Amniotic stem cell (primary cell): ENCODE measurements at places on chromosomes 3 and 15.

DNA sequence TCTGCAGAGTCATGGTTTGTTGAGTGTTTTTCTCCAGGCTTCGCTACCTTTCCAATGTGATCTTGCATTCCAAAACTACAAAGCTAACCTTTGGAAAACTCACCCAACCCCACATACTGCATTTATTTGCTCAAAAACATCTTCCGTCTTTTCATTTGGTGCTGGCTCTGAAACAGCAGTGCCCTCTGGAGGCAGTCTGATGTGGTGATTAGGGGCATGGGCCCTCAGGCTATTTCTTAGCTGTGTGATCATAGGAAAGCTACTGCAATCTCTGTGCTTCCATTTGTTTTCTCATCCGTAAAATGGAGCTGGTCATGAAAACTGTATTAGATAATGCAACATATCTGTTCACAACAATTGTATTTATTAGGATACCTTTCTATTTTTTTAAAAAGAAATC, 47.0 kb downstream of the MTHFS start:
- no peak for DNase-seq

DNA sequence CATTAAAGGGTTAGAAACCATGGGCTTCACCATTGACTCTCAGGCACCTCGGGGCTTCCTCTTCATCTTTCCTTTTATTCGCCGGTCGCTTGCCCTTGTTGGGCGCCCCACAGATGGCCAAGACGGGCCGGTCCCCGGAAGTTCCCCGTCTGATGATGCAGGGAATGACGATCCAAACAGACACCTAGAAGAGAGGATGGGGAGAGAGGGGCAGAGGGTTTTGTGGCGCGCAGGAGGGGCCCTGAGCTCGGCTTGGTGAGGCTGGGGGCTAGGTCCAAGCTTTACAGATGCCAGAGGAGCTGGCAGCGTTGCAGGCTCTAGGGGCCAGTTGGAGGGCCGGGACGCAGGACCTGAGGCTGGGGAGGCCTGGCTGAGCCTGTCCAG, 532 bp upstream of the ESYT3 start:
- no peak for DNase-seq

GRCh38 chr3:39718674-39719595, 90.5 kb upstream of the MYRIP start:
- no peak for DNase-seq

DNA sequence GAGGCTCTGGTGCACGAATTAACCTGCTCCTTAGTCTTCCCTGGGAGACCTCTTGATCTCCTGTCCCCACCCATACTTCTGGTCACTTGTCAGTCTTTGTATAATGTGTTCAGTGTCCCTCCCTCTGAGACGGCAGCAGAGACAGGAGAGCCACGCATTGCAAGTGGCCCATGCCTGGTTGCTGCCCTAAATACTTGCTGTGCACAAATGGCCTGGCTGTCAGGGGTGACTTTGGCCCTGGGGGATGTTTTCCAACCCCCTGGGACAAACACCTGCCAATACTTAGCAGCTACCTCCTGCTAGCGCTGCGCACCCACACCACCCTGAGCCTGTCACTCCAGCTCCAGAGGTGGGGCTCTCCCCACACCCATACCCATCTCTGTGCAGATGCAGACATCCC, 17.2 kb downstream of the KLF13 start:
- DNase-seq, result no peak

- DNase-seq, result no peak
Measured at GRCh38 chr3:94693997-94694640, 631.3 kb downstream of the NSUN3 start.

DNA sequence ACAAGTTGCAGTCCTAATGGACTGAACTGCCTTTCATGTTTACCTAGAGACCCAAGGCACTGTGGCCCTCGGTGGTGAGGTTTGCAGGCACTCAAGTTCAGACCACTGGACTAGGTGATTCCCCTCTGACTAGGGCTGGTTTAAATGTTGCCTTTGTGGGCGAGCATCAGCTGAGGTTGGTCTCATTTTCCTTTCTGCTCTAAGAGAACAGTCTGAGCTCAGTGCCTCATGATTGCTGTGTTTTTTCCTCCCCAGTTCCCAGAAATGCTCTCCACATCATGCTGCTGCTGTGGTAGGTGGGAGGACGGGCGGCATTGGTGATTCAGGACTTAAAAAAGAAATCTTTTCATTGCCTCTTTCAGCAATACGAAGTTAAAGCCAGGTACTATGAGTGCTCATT, 237.2 kb downstream of the MBNL1 start:
- DNase-seq, result no peak

GRCh38 chr15:85717212-85717611, 77.5 kb downstream of the KLHL25 start:
- no peak for DNase-seq

DNA sequence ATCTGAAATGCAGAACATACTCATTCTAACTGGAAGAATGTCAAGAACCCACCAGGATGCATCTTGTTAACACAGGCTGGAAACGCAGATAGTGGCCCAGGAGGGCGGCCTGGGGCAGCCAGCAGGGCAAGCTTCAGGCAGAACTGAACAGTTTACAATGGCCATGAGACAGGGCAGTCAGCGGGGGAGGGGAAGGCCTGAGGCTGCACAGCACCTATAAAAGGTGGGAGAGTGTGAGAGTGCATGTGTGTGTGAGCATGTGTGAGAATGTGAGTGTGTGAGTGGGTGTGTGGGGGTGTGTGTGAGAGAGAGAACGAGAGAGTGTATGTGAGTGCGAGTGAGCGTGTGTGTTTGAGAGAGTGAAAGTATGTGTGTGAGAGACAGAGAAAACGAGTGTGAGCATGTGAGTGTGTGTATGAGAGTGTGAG, 26.8 kb upstream of the SLCO2A1 start:
- no peak for DNase-seq

DNA sequence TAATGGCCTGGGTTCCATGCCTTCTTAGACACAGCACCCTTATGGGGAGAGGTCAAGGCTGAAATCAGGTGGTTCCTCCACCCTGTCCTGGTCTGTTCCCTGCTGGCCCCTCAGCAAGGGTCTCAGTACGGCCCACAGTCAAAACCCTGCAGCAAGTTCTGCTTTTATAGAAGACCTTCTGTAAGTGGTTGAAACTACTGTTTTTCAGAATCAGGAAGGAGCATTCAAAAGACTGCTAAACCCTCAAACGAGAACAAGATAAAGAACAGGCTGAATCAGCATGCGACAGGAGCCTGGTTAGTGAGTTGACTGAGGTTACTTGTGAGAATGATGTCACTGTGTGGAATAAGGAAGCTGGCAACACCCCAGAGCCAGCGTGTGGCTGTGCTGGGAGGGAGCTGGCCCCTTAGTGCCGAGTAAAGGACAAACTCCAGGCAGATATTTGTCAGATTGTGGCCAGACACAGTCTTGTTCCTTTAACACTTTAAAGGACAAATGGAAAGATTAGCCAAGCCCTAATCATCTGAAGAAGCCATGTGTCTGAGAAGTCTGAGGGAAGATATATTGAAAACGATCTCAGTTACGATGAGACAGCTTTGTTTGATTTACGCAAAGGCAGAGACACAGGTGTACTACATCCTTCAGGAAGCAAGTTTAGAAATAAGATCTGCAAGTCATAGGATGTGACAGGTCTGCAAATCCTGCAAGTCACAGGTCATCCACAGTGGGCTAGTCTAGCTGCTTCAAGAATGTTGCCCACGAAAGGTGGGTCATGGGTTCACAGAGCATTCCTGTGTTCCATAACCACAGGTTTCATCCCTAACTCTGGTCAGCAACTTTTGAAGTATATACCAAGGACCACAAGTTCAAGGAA, 54.0 kb downstream of the B3GNT5 start:
- no peak for DNase-seq

DNA sequence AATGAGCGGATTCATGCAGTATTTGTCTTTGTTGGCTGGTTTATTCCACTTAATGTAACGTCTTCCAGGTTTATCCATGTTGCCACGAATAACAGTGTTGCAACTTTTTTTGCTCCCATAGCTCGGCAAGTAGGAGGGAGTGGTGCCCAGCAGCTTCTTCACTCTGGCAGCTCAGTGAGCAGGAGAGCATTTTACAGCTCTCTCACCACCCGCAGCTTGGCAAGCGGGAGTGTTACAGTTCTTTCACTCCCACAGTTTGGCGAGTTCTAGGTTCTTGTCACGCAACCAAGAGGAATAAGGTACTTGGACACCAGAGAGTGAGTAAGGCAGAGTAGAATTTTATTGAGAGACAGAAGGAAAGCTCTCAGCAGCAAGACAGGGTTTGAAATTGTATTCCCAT, 935.2 kb downstream of the TBL1XR1 start:
- no peak for DNase-seq

GRCh38 chr3:45596290-45596791, 1.8 kb downstream of the LIMD1 start:
- no peak for DNase-seq
